ENCODE measurements at places on chromosomes 2 and 18. TPM values are rescaled to one million over a fixed set of nuclear protein-coding genes. Genes with fewer than 3 reads are reported as not detected.

The GCG gene
- polyA plus RNA-seq, result not detected

The FER1L5 gene
- polyA plus RNA-seq, result 0.15 TPM

- DNase-seq, result peak; percentile 59
These were observed 97.7 kb upstream of the CYP1B1 start for GRCh38 chr2:38173683-38174082.

DNA sequence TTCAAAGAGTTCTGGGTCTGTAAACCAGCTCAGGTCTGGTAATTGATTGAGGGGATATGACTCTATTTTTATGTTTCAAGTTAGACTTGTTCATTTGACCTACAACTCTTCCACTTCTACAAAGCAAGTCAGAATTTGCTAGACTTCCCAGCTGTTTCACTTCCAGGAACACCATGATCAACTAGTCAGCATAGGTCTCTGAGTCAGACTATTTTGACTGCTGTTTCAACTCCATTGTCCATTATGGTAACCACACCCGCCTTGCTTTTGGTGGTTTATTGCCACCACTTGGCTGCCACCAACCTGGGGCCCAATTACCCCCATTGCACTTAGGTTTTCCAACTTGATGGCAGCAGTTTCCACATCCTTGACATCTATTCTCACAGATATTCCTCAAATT lies 116.6 kb downstream of the LAMA3 start:
- DNase-seq, result no peak

GRCh38 chr2:4745056-4745991 lies 946.9 kb upstream of the SOX11 start:
- DNase-seq, result peak; percentile 68
